Keratinocyte (primary cell): ENCODE measurements at places on chromosomes 7 and 10.
A peak's percentile ranks its signal among the peaks of the same experiment; 100 is the strongest.

DNA sequence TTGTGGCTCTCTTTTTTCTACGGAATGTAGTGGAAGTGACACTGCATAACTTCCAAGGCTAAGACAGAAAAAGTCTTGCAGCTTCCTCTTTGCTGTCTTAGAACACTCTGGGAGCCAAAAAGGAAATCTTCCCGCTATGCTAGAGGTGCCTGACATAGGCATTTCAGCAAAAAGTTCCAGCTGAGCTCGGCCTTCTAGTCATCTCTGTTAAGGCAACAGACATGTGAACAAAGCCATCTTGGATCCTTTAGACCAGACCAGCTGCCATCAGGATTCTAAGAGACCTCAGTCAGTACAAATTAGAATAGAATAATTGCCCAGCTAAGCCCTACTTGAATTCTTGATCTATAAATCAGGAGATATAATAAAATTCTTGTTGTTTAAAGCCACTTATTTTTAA is 16.3 kb upstream of the COL1A2 start:
- H3K27ac ChIP-seq: no peak overlapping the region
- H3K4me3 ChIP-seq: no peak overlapping the region
- H3K27me3 ChIP-seq: no peaks in the 10 kb centered on the region
- H3K36me3 ChIP-seq: no peaks in the 10 kb centered on the region
- peaks cover 10% of the 10 kb centered on the region for H3K4me1 ChIP-seq

DNA sequence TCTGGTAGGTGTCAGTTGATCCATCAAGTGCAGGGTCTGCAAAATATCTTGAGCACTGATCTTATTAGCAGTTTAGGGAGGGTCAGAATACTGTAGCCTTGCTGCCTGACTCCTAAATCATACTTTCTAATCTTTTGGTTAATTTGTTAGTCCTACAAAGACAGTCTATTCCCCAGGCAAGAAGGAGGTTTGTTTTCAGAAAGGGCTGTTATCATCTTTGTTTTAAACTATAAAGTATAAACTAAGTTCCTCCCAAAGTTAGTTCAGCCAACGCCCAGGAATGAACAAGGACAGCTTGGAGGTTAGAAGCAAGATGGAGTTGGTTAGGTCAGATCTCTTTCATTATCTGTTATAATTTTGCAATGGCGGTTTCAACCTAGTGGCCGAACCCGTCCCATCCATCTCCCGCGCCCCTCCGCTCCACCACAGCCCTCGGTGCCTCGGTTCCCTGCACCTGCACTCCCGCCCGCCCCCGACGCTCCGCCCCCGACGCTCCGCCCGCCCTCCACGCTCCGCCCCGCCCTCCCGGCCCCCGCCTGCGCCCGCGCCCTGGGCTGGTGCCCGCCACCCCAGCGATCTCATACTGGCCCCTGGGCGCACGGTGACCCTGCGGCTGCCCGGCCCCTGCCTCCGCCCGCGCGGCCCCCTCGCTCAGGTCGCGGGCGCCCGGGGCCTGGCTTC is at the start of gene ADCK2:
ADCK2 (plus strand) TSS at position 564 of the 681 bp plus-strand sequence. CDS start 386 bp downstream, outside the sequence.
- DNase-seq: no peak
- H3K27me3 ChIP-seq: no peaks in the 10 kb centered on the region
- no peaks in the 10 kb centered on the region for H3K36me3 ChIP-seq
- H3K27ac ChIP-seq: peak within 1 kb of the TSS; percentile 19
- peaks cover 16% of the 10 kb centered on the region for H3K4me1 ChIP-seq

DNA sequence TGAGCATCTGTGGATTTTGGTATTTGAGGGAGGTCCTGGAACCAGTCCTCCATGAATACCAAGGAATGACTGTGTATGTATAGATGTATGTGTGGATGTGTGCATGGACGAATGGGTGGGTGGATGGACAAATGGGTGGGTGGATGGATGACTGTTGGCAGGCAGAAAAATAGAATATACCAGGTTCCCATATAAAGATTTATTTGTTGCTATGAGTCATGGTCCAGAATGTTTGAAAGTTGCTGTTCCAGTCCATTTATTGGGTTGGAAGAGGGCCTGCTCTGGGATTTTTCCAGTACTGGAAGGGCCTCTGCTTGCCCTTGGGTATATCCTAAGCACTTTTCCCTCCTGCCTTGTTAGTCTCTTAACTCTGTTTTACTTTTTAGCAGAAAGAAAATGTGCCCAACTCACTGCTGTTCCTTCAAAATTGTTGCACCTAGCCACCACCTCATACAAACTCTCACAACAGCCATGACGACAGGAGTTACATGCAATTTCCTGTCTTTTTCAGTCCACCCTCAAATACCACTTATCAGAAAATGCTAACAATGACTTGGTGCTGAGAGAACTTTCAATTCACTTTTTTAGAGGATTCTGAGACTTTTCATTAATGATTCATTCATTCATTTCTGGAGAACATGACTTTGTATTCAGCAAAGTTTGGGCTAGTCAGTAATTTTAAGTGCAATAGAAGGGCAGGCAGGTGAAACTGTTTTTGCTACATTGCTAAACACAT is 108.1 kb downstream of the EEPD1 start:
- DNase-seq: no peak
- H3K27me3 ChIP-seq: no peaks in the 10 kb centered on the region
- no peak overlapping the region for H3K4me3 ChIP-seq

DNA sequence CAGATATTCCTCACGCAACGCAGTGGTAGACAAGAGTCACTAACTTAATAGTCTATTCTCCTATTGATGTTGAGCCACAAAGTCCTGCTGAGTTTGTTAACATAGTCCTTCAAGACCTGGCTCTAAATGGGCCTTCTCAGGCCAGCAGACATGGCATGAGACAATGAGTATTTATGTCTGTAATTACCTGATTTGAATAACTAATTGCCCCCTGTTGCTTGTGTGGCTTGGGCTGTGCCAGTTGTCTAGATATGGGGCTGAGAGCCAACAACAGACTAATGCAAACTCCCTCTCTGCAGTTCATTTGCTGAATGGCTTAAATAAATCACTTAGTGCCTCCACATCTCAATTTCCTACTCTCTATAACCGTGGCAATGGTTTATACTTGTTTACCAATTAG is 65.5 kb upstream of the VWC2 start:
- no peak overlapping the region for H3K4me3 ChIP-seq
- no peaks in the 10 kb centered on the region for H3K4me1 ChIP-seq
- no peaks in the 10 kb centered on the region for H3K36me3 ChIP-seq
- no peak overlapping the region for H3K27ac ChIP-seq
- no peaks in the 10 kb centered on the region for H3K27me3 ChIP-seq
- DNase-seq: no peak

GRCh38 chr10:80443531-80443974 is 10.6 kb upstream of the TSPAN14 start:
- no peak for DNase-seq
- H3K4me3 ChIP-seq: no peak overlapping the region
- H3K4me1 ChIP-seq: peaks cover 11% of the 10 kb centered on the region
- H3K27me3 ChIP-seq: no peaks in the 10 kb centered on the region

- H3K27me3 ChIP-seq: no peaks in the 10 kb centered on the region
- peak overlapping the region; percentile 50 for H3K4me3 ChIP-seq
- peak overlapping the region; percentile 81 for H3K27ac ChIP-seq
- no peaks in the 10 kb centered on the region for H3K36me3 ChIP-seq
- peak; percentile 96 for DNase-seq
These were observed 17.9 kb upstream of the BAIAP2L1 start for GRCh38 chr7:98418636-98419315.

- no peak for DNase-seq
- H3K27ac ChIP-seq: no peak overlapping the region
- no peaks in the 10 kb centered on the region for H3K36me3 ChIP-seq
These were observed 66.4 kb downstream of the NPTX2 start for GRCh38 chr7:98683514-98683913.

DNA sequence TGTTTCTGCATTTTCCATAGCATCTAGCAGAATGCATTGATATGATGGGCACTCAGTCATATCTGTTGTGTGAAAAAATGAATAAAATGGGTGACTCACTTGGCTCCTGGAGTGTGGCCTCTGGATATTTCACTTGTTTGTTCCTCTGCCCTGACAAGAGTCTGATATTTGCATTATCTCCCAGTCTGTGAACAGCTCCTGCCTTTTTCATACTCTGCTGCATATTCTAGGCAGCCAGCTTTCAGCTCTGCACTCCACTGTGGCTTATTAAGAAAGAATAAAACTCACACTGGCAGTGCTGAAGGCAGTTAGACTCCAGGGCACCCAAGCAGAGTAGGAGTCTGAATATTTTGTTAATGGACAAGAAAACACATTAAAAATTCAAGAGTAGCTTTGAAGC is 623.9 kb downstream of the SORCS1 start:
- no peak for DNase-seq
- no peaks in the 10 kb centered on the region for H3K4me1 ChIP-seq
- H3K27me3 ChIP-seq: no peaks in the 10 kb centered on the region
- H3K4me3 ChIP-seq: no peak overlapping the region

DNA sequence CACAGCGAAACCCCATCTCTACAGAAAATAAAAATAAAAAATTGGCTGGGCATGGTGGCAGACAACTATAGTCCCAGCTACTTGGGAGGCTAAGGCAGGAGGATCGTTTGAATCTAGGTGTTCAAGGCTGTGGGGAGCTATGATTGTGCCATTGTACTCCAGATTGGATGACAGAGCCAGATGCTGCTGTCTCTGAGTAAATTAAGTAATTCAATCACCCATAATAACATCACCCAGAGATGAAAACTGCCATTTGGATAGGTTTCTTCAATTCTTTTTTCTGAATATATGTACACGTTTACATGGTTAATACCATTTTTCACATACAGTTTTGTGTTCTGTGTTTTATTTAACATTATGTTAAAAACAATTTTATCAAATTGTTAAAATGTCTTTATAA is 79.3 kb downstream of the WIPF3 start:
- DNase-seq: no peak
- H3K27me3 ChIP-seq: no peaks in the 10 kb centered on the region
- H3K27ac ChIP-seq: no peak overlapping the region
- no peaks in the 10 kb centered on the region for H3K36me3 ChIP-seq

- no peaks in the 10 kb centered on the region for H3K36me3 ChIP-seq
- H3K27ac ChIP-seq: no peak overlapping the region
- no peaks in the 10 kb centered on the region for H3K4me1 ChIP-seq
- no peaks in the 10 kb centered on the region for H3K27me3 ChIP-seq
- no peak overlapping the region for H3K4me3 ChIP-seq
These were observed 196.1 kb downstream of the NSUN6 start for GRCh38 chr10:18455086-18455884.

DNA sequence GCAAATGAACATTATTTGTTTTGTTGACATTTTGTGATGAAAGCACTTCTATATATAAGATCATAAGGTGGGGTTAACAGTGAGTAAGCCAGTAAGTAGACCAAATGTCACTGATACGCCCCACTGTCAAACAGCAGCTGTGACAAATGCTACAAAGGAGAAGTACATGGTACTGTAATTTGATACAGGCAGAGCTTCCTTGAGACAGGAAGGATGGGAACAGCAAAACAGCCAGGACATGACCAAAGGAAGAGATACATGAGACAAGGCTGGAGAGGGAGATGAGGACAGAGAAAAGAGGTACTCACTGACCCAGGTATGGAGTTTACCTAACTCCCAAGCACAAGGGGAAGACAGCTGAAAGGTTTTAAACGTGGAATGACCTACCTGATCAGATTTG is 127.0 kb downstream of the SRPK2 start:
- H3K36me3 ChIP-seq: peaks cover 2% of the 10 kb centered on the region
- H3K4me3 ChIP-seq: no peak overlapping the region

GRCh38 chr7:37510043-37510634 is 61.5 kb upstream of the ELMO1 start:
- H3K36me3 ChIP-seq: no peaks in the 10 kb centered on the region
- no peak for DNase-seq
- H3K27ac ChIP-seq: no peak overlapping the region
- H3K4me3 ChIP-seq: no peak overlapping the region
- H3K4me1 ChIP-seq: no peaks in the 10 kb centered on the region

DNA sequence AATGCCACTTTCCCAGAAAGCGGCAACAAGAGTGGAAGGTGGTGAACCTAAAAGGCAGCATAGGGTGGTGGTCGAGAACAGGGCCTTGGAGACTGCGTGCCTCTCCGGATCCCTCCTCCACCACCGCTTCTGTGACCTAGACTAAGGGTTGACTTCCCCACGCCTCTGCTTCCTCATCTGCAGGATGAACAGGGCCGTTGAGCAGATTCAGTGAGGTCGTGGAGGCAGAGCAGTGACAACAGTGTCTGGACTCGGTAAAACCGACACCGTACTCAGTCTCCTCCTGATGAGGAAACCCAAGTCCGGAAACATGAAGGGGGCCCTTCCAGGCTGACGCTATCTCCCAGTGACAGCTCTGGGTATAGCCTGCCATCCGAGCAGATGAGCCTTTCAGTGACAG is 162.6 kb downstream of the CELF2 start:
- H3K36me3 ChIP-seq: no peaks in the 10 kb centered on the region
- no peak overlapping the region for H3K27ac ChIP-seq
- H3K27me3 ChIP-seq: no peaks in the 10 kb centered on the region
- H3K4me1 ChIP-seq: no peaks in the 10 kb centered on the region
- no peak overlapping the region for H3K4me3 ChIP-seq

DNA sequence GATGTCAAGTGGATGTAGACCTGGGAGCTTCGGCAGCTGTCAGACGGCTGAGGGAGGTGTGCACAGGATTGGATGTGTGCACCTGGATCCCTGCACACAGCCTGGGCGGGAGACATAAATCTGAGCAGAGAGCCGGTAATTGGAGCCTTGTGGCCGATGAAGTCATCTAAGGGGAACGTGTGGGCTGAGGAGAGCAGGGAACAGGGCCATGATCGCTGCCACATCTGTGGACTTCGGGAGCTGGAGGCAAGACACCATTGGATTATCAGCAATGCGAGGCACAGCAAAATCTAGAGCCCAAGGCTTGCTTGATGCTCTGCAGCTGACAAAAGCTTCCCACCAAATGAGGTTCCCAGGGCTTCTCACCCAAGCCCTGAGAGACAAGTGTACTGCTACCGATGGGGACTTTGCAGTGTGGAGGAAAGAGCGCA is 147.7 kb downstream of the PTPN20 start:
- peaks cover 13% of the 10 kb centered on the region for H3K27me3 ChIP-seq
- no peaks in the 10 kb centered on the region for H3K36me3 ChIP-seq
- DNase-seq: no peak
- H3K4me3 ChIP-seq: no peak overlapping the region
- H3K4me1 ChIP-seq: no peaks in the 10 kb centered on the region

- H3K4me1 ChIP-seq: no peaks in the 10 kb centered on the region
- no peak overlapping the region for H3K4me3 ChIP-seq
- DNase-seq: no peak
- no peaks in the 10 kb centered on the region for H3K27me3 ChIP-seq
- H3K27ac ChIP-seq: no peak overlapping the region
These were observed 50.6 kb upstream of the AGBL3 start for GRCh38 chr7:134935701-134936100.
